ENCODE measurements at places on chromosomes 7 and 10.

GRCh38 chr10:86042161-86042560 is 324.4 kb downstream of the GRID1 start:
- no peak for DNase-seq

GRCh38 chr10:8073691-8074416 is 19.4 kb downstream of the GATA3 start:
- no peak for DNase-seq

DNA sequence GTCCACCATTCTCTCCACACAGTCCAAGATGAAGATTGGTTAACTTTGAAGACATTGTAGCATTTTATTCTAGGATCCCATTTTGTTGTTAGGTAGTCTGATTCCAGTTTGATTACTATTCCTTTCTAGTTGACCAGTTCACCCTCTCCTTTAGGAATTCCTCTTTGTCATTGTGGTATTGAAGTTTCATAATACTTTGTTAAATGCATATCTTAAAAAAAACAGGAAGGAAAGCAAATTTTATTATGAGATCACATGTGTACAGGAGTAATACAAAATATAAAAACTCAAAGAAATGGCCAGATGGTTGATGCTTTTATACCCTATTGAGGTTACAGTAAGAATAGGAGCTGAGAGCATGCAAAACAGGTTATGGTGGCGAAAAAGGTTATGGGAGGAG is 15.5 kb upstream of the SEMA3C start:
- no peak for DNase-seq

GRCh38 chr7:37097276-37097675 is 351.4 kb downstream of the ELMO1 start:
- DNase-seq, result no peak

- DNase-seq, result no peak
These were observed 203.5 kb downstream of the LRMDA start for GRCh38 chr10:75634947-75635346.

GRCh38 chr7:1604383-1604782 is 34.6 kb upstream of the PSMG3 start:
- no peak for DNase-seq

DNA sequence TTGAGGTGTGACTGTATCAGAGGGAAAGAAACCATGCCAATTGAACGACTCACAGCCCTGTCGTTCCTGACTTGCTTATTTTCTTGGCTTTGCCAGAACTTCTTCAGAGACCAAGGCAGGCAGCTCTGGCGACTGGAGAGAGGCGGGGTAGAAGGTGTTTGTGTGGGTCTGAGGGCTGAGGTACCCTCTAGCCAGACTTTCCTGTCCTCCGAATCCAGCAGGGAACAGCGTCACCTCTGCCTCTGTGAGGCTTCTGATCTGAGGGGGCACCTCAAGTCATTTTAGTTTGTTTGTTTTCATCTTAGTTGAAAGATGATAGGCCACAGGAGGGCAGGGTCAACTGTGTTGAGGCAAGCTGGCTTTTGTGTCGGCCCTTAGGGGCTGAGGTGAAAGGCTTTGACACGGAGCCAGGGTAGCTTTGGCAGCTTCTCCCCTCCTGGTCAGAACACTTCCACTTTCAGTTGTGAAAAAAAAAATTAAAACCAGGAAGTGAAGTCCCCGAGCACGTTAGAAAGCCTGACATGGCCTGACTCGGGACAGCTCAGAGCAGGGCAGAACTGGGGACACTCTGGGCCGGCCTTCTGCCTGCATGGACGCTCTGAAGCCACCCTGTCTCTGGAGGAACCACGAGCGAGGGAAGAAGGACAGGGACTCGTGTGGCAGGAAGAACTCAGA is 1.9 kb downstream of the ACSL5 start:
- peak; percentile 37 for DNase-seq

DNA sequence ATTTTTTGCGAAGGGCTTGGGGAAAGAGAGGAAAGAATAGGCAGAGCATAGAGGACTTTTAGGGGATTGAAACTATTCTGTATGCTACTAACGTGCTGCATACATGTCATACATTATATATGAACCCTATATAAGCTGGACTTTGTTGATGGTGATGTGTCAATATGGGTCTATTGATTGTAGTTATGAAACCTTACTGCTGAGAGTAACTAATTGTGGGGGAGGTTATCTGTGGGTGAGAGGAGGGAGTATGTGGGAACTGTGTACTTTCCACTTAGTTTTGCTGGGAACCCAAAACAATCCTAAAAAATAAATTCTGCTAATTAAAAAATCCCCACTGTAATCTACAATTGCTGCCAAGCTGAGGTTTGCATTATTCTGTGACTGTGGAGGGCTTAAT is 15.3 kb upstream of the CYP2C19 start:
- no peak for DNase-seq

DNA sequence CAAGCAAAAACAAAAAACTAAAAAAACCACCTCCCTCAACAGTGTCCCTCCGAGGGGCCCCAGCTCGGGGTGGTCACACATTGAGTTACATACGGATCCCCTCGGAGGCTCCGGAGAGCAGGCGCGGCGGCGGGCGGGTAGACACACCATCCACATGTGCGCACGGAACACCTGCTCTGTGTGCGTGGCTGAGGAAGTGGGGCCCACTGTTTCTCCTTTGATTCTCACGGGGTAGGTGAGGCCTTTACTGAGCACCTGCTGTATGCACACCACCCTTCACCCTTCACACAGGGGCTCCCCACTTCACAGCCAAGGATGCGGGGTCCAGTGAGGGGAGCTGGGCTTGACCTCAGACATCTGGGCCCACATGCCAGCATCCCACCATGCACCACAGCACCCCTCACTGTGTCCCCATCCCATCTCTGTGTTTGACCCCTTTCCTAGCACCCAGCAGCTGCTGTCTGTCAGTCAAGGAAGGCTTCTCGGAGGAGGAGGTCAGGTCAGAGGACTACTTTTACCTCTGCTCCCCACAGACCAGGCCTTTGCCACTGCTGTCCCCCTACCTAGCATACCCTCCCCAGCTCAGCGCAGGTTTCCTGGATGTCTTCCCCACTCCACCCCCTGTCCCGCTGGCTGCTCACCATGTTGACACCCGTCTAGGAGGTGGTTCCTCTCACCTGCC is 71.1 kb downstream of the MICALL2 start:
- DNase-seq, result no peak

DNA sequence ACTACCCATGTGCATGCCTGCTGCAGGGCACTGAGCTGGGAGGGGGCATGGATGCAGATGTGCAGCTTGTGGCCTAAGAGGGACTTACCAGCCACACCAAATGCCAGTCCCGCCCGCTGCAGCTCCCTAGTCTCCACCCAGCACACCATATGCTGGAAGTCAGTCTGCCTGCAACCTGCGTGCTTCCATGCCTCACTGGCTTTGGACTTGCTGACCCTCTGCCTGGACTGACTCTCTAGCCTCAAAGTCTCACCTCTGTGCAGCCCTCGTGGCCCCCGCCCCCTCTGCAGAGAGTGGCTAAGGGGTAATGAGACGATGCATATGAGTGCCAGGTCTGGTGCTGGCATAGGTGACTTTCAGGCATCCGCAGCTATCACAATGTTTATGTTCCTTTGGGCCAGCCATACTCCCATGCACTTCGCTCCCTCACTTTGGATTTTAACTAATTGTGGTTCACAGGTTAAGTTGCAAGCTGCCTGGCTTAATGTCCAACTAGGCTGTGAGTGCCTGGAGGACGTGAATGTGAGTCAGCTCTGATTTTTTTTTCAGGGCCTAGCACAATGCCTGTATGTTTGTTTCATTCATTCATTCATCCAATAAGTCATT is 21.7 kb downstream of the TRIM8 start:
- DNase-seq, result no peak

DNA sequence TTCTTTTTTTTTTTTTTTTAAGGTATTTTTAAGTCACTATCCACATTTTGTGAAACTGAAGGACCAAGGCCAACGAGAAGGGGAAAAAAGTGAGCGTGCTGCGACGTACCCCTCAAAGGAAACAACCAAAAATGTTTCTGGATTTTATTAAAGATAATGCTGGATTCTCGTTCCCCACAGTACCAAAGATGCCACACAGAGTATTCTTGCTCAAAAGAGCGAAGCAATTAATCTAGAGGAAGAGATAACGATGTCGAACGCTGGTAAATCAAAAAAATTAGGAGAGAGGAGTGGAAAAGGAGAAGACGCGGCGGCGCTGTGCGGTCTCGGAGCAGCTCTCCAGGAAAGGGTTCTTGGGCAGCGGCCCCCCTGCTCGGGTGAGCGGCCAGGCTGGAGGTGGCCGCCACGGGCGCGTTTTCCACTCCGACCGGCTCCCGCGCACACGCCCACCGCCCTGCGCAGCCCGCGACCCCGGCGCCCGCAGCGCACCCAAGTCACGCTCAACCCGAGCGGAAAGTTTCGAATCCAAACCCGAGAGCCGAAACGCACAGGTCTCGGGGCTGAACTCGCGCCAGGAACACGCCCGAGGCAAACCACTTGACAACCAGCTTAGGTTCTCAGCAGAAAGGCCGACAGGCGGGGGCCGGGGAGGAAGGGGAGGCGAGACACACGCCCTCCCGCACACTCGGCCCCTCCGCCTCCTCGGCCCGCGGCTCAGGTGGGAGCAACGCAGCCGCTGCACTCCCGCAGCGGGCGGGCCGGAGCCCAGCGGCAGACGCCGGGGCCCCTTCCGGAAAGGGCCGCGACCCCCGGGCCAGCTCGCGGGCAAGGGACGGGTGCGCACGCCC is 989 bp downstream of the SRPK2 start:
- DNase-seq, result peak; percentile 42

GRCh38 chr10:119524720-119525070 is 17.8 kb downstream of the RGS10 start:
- DNase-seq, result no peak

DNA sequence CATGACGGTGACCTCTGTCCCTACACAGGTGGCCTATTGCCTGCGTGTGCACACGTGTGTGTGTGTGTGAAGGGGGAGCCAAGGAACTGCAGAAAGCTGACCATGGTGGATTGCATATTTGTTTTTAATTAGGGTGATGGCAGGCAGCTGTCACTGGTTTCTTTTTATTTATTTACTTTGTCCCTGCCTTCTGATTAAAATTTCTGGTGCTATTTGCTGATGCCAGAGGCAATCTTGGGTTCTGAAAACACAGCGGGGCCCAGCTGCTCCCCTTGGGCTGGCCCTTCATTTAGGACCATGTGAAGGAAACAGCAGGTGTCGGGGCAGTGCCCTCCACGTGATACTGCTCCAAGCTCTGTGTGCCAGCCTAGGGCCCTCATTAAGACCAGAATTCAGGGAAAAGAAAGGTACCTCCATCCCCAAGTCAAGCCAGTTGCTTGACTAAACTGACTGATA is 71.3 kb upstream of the PODXL start:
- DNase-seq, result no peak

DNA sequence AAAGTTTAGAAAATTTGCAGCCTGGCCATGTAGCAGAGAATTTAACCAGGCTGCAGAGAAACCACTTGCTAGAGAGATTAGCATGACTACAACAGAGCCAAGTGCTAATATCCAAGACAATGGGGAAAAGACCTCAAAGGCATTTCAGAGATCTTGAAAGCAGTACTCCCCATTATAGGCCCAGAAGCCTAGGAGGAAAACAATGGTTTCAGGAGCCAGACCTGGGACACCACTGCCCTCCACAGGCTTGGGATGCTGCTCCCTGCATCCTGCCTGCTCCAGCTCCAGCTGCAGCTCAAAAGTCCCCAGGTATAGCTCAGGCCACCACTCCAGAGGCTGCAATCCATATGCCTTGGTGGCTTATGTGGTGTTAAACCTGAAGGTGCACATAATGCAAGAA is 101.5 kb upstream of the TMEM72 start:
- no peak for DNase-seq

GRCh38 chr7:127189074-127189473 is 63.7 kb downstream of the GRM8 start:
- DNase-seq, result no peak

- DNase-seq, result no peak
These were observed 589 bp upstream of the ZFAND4 start for GRCh38 chr10:45673074-45673648.

DNA sequence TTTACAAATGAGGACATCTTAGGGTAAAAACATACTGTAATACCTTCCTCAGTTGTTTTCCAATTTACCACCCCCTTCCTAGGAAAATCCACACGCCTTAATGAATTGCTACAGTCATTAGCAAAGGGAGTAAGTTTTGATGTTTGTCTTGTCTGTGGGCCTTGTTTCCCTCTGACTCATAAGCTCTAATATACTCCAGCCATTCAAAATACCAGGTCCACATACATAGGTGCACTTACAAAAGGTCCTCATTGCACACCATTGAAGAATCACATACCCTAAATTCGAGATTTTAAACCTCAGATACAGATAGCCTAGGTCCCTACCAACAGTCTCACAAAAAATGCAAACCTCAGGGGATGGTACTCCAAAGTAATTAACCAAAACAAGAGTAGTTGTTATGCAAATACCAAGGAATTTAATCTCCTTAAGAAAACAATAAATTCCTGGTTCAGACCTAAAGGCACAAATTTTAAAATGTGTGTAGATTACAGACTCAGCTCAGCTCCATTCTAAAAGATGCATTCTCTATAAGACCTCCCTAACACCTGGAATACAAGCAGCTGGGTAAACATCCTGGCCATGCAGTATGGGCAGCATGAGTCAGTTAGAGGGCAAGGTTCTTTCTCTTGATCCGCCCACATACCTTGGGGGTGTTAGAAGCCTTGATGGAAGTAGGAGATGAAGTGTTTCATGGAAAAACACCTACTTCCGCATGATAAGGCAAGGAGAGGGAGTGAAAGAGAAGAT is 3.0 kb upstream of the LIPK start:
- peak; percentile 1 for DNase-seq

GRCh38 chr7:40300146-40300670 is 165.4 kb downstream of the SUGCT start:
- no peak for DNase-seq

- no peak for DNase-seq
These were observed 20.1 kb upstream of the SMNDC1 start for GRCh38 chr10:110324805-110325280.

DNA sequence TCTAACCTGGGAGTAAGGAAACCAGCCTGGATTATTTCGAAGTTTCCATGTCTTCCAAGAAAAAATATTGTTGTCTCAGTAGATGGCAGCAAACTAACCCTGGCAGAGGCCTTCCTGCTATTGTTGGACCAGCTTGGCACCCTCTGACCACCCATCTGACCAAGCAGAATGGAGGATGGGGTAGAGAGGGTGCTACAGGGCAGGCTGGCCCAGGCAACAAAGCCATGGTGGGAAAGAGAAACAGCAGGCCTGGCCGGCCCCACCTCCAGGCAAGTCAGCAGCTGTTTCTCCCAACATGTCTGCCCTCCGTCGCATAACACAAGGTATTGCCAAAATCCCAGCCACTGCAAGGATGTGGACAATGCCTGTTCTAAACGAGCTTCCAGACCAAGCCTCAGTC is 95.0 kb downstream of the FAM53B start:
- no peak for DNase-seq

- DNase-seq, result no peak
These were observed 314.9 kb upstream of the AUTS2 start for GRCh38 chr7:69283421-69283820.

Measured in stimulated activated naive CD4-positive, alpha-beta T cell treated with Interleukin-2 at 50 U/mL for 16 hours (primary cell).